ENCODE measurements at places on chromosomes 16 and 17.

- no peaks in the 10 kb centered on the region for H3K36me3 ChIP-seq
- peaks cover 10% of the 10 kb centered on the region for H3K4me1 ChIP-seq
- no peaks in the 10 kb centered on the region for H3K27me3 ChIP-seq
These were observed 10.4 kb downstream of the ERBB2 start for GRCh38 chr17:39709998-39710964.

- no peaks in the 10 kb centered on the region for H3K4me1 ChIP-seq
- no peak for DNase-seq
- H3K27ac ChIP-seq, result no peak overlapping the region
These were observed 19.5 kb upstream of the KCNJ12 start for GRCh38 chr17:21356537-21357127.

DNA sequence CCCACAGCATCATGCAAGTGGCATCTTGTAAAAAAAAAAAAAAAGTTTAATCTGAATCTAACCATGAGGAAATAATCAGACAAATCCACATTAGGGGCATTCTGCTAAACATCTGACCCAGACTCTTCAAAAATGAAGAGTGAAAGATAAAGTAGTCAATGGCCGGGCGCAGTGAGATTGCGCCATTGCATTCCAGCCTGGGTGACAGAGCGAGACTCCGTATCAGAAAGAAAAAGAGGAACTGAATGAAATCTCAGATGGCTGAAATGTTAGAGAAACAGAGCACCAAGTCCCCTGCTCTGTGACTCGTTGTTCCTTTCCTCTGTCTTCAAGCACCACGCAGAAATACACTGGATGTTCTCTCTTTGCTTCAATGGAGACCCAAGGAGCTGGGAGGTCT lies 12.7 kb upstream of the RNF135 start:
- H3K27me3 ChIP-seq, result peaks cover 20% of the 10 kb centered on the region
- no peaks in the 10 kb centered on the region for H3K36me3 ChIP-seq
- H3K27ac ChIP-seq, result no peak overlapping the region

- no peaks in the 10 kb centered on the region for H3K36me3 ChIP-seq
- peaks cover 12% of the 10 kb centered on the region for H3K4me1 ChIP-seq
- H3K27me3 ChIP-seq, result peaks cover 14% of the 10 kb centered on the region
- DNase-seq, result no peak
These were observed 1.2 kb downstream of the ASGR1 start for GRCh38 chr17:7177954-7178477.

All from activated CD8-positive, alpha-beta T cell treated with anti-CD3 and anti-CD28 coated beads, Interleukin-2, amount 10 ng/mL, durations not matched to agents 7 days and 5 days (primary cell).